NCI-H2081 (cell line): ENCODE measurements at places on chromosomes 6 and 20.
A peak's percentile ranks its signal among the peaks of the same experiment; 100 is the strongest.

GRCh38 chr20:48414786-48415185 is 413.0 kb downstream of the PREX1 start:
- no peak for DNase-seq

- DNase-seq = no peak
These were observed 81.9 kb downstream of the ZMYND8 start for GRCh38 chr20:47274401-47275108.

DNA sequence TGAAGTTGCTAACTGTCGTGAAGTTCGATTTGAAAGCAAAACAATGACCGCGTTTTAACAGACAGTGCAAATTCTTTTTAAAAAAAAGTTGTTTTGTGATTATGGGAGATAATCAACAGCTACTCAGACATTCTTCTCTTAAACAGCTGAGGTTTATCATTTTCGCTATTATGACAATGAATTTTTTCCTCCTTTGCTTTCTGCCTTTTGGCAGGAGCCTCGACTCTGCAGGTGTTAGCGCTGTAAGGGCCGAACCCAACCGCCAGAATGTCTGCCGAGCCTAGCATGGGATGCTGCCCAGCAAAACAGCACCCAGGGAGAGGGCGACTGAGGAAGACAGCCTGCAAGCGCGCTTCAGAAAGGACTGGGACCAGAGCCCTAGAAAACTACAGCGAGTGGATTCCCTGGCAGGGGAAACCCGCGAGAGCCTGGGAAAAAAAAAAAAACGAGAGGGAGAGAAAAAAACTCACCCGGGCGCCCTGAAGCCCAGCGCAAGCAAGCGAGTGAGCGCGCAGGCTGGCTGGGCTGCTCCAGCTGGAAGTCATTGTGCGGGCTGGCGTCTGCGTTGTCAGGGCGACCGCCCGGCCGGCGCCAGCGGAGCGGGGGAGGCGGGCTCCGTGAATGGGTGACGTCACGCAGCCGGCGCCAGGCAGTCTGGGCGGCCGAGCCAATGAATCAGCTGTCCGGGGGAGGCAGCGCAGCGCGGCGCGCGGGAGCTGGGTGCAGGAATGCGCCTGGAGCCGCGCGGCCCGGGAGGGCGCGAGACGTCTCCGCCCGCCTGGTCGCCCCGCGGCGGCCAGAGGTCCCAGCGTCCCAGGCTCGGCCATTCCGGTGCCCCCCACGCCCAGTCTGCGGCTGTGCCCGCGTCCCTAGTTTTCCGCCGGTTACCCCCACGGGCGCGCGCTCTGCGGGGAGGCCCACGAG is 32.7 kb upstream of the ID4 start:
- peak; percentile 95 for DNase-seq

DNA sequence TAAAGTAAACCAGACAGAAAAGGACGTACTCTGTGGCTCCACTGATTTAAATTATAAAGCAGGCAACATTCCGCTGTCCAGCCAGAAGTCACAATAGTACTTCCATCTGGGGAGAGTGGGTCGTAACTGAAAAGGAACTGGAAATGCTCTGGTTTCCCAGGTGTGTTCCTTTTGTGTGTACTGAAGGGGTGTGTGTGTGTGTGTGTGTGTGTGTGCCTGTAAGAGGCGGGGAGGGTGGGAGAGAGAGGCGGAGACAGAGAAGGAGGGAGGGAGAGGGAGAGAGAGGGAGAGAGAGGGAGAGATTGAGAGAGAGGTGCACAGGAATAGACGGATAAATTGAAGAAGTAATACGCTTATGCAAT is 178.4 kb upstream of the ZNF184 start:
- DNase-seq = peak; percentile 40
